ENCODE measurements at places on chromosomes 5 and 9.
A peak's percentile ranks its signal among the peaks of the same experiment; 100 is the strongest.

DNA sequence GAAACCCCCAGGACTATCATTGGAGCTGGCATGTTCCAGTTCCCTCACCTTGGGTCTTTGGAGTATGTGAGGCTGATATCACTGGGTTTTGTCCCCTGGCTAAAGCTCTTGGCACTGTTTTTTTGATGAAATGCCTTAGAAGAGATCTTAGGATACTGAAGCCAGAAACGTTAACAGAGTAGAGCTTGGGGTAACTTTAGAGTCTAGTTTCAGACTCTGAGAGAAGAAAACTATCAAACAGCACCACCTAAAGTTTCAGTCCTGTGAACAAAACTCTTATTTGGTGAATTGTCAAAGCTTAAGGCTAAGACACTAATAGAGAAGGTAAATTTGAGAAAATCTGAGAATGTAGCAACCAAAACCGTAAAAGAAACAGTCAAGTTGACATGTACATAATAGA lies 111.7 kb upstream of the PUM3 start:
- DNase-seq: no peak

- no peak for DNase-seq
Observed at GRCh38 chr9:81517954-81518353, 171.4 kb downstream of the TLE1 start.

- DNase-seq: no peak
Observed at GRCh38 chr9:109349421-109349846, 28.6 kb upstream of the EPB41L4B start.

GRCh38 chr5:79512471-79513307 lies 1.2 kb downstream of the HOMER1 start:
- no peak for DNase-seq

- peak; percentile 24 for DNase-seq
Observed at GRCh38 chr5:37665889-37666288, 174.0 kb downstream of the GDNF start.

GRCh38 chr5:72938206-72938605 lies 17.6 kb upstream of the FCHO2 start:
- DNase-seq: no peak

DNA sequence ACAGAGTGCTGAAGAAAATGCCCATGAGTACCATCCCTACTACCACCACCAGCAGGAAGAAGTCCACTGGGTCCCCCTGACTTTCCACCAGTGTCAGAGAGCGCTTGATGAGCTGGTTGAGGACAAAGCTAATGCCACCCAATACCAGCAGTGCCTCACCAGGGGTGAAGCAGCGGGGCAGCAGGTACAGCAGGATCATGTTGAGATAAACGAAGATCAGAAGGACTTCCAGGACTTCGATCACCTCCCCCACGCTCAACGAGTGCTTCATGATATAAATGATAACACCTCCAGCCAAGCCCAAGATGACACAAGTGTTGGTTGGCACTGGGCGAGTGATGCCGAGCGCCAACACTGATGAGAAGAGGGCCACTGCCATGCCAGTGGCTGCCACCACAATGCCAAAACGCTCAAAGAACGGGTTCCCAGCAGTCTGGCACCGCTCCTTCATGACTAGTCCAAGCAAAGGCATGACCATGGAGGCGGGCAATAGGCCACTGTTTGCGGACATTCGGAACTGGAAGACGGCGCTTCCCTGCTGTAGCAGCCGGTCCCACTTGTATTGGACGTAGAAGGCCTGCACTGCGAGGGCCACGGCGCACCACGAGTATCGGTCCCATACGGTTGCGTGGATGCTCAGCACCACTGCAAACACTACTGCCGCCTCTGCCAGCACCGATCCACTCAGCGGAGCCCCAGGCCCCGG lies 679 bp downstream of the DOLK start:
- DNase-seq: no peak

- no peak for DNase-seq
Observed at GRCh38 chr5:9380109-9380508, 165.8 kb downstream of the SEMA5A start.

DNA sequence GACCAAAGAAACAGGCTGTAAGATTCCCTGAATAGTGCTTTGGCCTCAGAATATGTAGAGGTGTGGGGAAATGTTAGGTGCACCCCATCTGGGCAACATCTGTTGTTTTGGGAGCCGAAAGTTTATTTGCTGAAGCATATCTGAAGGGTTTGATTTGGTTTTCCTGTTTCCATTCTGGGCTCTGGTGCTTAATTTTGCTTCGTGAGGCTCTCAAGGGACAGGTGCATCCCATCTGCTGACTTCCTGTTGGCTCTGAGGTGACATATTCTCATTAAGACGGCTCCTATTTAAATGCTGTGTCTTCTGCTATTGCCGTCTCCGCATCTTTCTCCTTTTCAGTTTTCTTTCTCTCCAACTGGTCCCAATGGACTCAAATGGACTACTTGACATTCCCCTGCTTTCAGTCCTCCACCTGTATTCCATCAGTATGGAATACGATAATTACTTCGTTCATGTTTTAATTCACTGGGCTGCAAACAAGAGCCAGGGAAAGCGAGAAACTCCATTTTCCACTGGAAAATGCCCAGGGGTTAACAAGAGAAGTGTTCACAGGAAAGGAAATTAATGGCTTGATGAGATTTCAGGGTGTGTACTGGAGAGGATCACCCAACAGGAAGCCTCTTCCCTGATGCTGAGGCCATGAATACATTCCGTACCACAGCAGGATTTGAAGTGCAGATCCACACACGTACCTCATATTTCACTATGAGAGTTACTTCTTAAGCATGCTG lies 104.0 kb downstream of the MTX3 start:
- DNase-seq: no peak

GRCh38 chr9:128149951-128150593 lies 819 bp downstream of the LCN2 start:
- DNase-seq: no peak

DNA sequence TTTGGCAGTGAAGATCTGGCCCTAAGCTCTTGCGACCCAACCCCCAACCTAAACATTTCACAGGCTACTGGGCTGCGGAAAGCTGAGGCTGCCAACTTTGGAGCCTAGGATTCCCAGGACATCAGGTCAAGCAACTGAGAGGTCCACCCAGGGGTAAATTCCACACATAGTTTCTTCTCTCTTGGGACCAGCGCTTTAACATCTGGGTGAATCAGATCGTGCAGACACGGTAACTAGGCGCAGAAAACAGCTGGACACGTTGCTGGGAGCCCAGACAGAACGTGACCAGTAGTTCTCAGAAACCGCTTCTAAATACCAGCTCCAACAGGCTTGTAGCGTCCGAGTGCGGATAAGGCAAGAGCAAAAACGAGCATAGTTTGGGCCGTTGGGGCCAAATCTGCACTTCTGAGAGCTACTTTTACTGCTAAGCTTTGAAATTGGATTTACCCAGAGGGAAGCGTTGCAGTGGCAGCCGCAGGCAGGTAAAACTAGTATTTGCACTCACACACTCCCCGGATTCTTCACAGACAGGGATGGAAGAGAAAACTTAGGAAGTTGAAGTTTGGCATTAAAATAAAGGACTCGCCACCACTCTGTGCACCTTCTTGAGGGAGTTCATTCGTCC lies 11.8 kb downstream of the ITGA1 start:
- DNase-seq: no peak

DNA sequence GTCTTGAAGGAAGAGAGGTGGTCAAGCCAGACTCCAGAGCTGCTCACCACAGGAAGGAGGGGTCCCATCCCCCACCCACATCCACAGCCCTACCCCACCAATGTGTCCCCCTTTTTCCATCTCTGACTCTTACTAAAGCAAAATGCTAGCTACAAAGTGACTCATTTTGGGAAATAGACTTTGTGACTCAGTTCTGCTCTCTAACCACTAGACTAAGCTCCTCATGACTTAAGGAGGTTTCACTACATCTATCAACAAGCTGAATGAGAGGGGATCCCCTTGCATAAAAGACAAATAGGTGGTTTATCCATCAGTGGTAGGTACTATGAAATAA lies 35.1 kb upstream of the ADRB2 start:
- DNase-seq: no peak

GRCh38 chr9:6007058-6007769 lies 8.2 kb downstream of the RANBP6 start:
- DNase-seq: peak; percentile 54

GRCh38 chr9:13070612-13071595 lies 208.6 kb downstream of the MPDZ start:
- no peak for DNase-seq

- DNase-seq: no peak
Observed at GRCh38 chr5:153670101-153670500, 179.6 kb downstream of the GRIA1 start.

DNA sequence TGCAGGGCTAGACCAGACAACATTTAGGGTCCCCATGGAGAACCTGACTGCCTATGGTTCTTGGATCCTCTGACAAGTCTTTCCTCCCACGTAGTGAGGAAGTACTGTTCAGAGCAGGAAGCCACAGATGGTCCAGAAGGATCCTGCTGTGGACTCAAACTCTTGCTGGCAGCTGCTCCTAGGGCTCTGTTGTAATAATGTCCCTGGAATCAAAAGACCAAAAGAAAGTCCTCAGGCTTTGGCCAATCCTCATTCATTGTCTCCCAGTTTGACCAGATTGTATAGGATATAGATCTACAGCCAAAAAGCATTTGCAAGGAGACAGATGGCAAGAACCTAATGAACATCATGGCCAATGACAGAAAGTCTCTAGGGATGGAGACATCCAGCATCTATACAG lies 53.9 kb downstream of the SEMA6A start:
- no peak for DNase-seq

GRCh38 chr9:107239474-107239873 lies 43.6 kb upstream of the RAD23B start:
- no peak for DNase-seq

- DNase-seq: no peak
Observed at GRCh38 chr5:142387024-142387682, 62.3 kb upstream of the SPRY4 start.

GRCh38 chr5:66363097-66363496 lies 219.0 kb downstream of the SREK1 start:
- DNase-seq: no peak
